ENCODE measurements at places on chromosomes 7 and 10.

- H3K4me1 ChIP-seq = no peaks in the 10 kb centered on the region
- no peak for DNase-seq
- H3K27ac ChIP-seq = no peak overlapping the region
- no peaks in the 10 kb centered on the region for H3K36me3 ChIP-seq
- no peak overlapping the region for H3K4me3 ChIP-seq
Observed at GRCh38 chr10:59580026-59580863, 129.4 kb downstream of the SLC16A9 start.

DNA sequence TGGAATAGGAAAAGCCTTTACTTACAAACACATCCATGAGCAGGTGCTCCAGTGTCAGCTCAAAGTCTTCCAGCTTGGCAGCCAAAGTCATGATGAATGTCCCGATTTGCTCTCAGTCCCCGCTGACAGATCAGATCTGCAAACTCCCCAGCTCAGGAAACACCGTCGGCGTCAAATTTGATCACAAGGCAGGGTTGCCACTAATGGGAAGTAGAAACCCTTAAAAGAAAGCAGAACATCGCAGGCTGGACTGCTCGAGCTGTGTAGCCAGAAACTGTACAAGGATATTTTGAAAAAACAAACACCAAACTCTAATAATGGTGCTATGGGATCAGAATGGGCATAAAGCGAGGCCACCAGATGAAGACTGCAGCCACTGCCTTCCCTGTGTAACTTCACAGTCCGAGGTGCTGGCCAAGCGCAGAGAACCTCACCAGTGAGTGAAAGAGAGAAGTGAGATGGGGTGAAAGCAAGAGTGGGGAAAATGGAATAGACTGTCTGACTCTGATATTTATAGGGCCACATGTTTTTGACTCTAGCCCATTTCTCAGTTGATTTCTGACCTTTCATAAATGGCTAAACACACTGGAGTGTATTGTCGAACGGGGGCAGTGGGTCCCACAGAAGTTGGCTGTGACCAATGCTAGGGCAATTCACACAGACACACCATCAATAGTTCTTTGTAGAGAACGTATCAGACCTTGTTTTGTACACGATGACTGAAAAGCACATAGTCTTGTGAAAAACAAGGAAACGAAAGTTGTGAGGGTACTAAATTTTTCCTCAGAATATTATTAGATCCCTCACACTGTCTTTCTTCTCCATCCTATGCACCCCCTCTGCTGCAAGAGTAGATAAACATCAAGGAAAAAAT is 306.2 kb downstream of the FRMD4A start:
- no peak overlapping the region for H3K4me3 ChIP-seq
- no peaks in the 10 kb centered on the region for H3K36me3 ChIP-seq
- H3K4me1 ChIP-seq = peaks cover 13% of the 10 kb centered on the region
- no peak for DNase-seq
- peaks cover 2% of the 10 kb centered on the region for H3K27me3 ChIP-seq

GRCh38 chr7:121329191-121330052 is 622 bp downstream of the WNT16 start:
- DNase-seq = peak; percentile 40
- no peaks in the 10 kb centered on the region for H3K36me3 ChIP-seq

DNA sequence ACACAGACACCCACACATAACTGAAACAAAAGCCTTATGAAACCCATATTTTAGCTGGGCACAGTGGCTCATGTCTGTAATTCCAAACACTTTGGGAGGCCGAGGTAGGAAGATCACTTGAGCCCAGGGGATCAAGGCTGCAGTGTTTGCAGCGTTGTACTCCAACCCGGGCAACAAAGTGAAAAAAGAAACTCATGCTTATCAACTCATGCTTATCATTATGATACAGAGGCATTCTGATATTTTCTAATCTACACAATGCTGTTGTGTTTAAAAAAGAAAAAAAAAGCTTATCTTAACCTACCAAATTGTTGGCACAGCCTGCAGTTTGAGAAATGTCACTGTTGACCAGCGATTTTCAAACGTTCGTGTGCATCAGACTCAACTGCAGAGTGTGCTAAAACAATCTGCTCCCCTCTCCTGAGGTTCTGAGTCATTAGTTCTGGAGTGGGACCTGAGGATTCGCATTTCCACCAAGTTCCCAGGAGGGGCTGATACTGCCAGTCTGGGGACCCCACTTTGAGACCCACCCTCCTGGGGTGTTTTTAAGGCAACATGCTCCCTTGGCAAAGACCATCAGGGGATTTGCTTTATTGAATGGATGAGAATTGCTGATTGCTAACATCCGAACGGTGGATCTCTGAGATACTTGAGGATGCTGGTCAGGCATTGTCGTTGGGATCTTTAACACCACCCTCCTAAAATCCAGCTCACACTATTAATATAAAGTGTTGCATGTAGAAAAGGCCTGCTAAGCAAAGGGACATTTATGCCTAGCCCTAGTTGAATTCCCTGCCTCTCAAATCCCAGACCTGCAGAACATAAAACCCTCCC is 16.2 kb downstream of the CHST3 start:
- peaks cover 7% of the 10 kb centered on the region for H3K27me3 ChIP-seq
- peaks cover 23% of the 10 kb centered on the region for H3K4me1 ChIP-seq
- no peaks in the 10 kb centered on the region for H3K36me3 ChIP-seq
